Activated CD4-positive, CD25-positive, alpha-beta regulatory T cell treated with anti-CD3 and anti-CD28 coated beads, Interleukin-2, amount 50 U/mL, for 72 hours (primary cell): ENCODE measurements at places on chromosomes 13 and 19.
A peak's percentile ranks its signal among the peaks of the same experiment; 100 is the strongest.

DNA sequence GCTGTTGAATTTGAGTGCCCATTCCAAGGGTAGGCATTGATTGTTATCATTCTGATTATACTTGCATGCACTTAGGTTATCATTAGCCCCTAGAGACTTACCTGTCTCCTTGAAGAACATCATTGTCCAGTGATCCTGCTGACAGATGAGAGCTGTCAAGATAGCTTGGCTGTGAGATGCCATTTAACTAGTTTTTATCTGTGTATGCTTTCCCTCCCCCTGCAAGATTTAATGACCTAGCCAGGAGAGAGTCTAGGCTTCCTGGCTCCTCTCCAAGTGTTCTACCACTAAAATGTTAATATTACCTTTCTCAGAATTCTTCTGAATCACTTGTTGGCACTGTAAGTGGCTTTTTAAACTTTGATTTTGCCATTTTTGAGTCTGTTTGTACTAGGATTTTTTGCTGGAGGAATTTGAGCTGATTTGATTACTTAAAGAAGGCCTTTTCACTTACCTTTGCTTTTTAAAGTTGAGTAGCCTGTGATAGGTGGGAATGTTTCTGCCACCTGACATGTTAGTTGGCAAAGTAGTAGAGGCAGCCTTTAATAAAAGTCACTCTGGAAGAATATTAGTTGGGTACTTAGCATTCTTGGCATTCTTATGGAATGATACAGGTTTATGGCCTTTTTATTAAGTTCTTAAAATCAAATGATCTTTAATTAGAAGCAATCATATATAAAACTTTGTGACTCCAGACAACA, 41.1 kb downstream of the ARHGAP35 start:
- DNase-seq: no peak

GRCh38 chr19:18494267-18494607, 27.6 kb downstream of the ELL start:
- DNase-seq: no peak

GRCh38 chr13:19382111-19382510, 179.2 kb downstream of the TPTE2 start:
- no peak for DNase-seq

GRCh38 chr13:97268772-97269171, 46.6 kb downstream of the MBNL2 start:
- DNase-seq: no peak

- DNase-seq: no peak
These were observed 115.0 kb upstream of the CLDN10 start for GRCh38 chr13:95437561-95437960.

- DNase-seq: no peak
These were observed 282.9 kb downstream of the TSHZ3 start for GRCh38 chr19:31066385-31066784.

DNA sequence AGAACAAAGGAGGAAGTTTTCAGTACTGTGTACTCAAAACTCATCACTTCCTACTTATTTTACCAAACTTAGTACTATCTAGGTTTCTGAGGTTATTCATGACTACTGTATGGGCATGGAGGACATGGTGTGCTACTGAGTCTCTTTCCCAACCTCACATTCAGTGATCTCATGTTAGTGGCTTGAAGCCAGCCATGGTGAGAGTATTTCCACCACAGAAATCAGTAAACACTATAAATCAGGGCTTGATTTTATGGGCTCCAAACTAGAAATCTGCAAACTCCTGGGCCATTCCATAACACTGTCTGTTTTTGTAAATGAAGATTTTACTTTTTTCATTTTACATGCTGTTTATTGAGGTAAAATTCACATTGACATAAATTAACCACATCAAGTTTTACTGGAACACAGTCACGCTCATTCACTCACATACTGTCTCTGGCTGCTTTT, 19.7 kb downstream of the MED26 start:
- DNase-seq: no peak

DNA sequence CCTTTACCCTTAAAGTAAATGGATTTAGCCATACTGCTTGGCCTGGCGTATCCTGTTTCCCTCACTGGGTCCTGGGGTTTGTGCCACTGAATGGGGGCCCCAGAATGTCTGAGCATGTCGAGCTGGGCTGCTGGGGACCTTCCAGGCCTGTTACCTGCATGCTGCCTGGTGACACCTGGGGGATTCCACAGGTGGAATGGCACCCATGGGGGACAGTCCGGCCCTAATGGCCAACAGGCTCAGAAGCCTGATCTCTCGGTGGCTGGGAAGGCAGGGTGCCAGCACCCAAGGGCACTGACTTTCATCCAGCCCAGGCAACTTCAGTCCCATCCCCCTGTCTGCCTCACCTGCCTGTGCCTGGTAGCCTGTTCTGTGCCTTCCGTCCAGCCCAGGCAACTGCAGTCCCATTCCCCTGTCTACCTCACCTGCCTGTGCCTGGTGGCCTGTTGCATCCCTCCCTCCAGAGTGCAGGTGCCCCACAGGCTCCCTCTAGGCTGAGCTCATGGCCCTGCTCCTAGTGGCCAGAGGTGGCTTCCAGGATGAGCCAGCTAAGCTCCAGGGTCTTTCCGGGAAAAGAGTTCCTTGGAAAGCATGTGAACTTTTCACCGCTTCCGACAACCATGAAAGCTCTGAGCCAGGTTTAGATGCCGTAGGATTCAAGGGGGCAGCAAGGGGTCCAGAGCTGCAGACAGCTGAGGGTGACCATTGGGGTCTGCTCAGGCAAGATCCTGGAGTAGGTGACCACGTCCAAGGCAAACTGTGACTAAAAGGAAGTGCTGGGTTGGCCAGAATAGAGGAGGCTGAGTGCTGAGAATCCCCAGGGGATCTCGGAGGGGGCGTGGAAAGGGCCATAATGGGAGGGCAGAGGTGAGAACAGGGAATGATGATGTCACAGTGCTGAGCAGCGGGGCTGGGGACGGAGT, 30.3 kb upstream of the ZNF492 start:
- no peak for DNase-seq

DNA sequence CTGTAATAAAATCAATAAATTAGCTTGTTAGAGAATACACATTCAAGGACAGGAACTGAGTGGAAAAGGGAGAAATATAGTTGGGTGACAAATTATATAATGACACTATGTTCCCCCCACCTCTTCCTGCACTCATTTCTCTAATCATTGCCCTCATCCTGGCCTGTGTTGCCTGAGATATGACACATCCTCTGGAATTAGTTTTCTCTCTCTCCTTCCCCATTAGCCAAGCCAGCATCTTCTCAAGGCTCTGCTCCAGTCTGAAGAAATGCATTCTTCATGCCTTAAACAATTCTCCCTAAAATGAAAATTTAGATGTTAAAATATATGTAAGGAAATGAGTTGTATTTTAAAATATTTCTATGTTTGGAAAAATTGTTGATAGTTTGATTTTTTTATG, 280.3 kb downstream of the POU4F1 start:
- DNase-seq: no peak

- no peak for DNase-seq
These were observed 12.9 kb downstream of the STARD13 start for GRCh38 chr13:33272531-33273124.

- DNase-seq: no peak
These were observed 30.8 kb downstream of the DNAJC3 start for GRCh38 chr13:95707442-95708390.

- DNase-seq: no peak
These were observed 234.6 kb downstream of the SLITRK6 start for GRCh38 chr13:85564598-85564997.

GRCh38 chr19:33187183-33187540, 7.0 kb upstream of the LRP3 start:
- DNase-seq: no peak

GRCh38 chr13:109345433-109345941, 440.9 kb downstream of the IRS2 start:
- no peak for DNase-seq

DNA sequence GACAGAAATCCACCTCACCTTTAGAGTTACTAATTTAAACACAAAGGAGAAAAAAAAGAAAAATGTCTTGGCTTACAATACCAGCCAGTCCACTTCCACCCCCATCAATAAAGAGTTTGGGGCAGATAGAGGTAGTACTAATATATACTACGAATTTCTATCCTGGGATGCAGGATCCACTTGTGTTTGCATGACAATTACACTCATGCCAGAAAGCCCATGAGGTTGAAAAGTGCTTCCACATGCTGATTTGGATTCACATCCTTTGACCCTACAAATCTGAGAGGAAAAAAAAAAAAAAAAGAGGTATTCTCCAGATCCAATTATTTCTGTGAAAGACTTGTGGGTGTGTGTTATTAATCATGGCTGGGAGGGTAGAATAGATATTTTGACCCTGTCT, 335.2 kb downstream of the SLITRK1 start:
- no peak for DNase-seq

GRCh38 chr13:60617991-60618733, 221.1 kb downstream of the TDRD3 start:
- no peak for DNase-seq

DNA sequence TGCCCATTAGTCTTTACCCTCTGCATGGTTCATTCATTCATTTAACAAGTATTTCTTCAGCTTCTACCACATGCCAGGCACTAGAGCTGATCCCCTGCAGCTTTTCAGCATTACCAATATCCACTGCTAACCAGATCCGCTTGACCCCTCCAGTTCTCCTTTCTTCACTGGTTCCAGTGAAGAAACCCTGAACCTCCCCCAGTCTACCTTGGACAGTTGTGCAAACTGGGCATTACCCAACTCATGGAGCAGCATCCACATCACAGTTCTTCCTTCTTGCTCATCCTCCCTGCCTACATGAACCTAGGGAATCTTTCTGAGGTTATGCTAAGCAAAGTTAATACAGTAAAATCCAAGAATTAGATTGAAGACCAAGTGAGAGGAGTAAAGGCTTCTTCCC, 78.7 kb upstream of the SERP2 start:
- no peak for DNase-seq

- DNase-seq: no peak
These were observed 33.9 kb downstream of the PEG3 start for GRCh38 chr19:56806639-56807038.

GRCh38 chr19:54211235-54211634, 10.6 kb downstream of the RPS9 start:
- no peak for DNase-seq

DNA sequence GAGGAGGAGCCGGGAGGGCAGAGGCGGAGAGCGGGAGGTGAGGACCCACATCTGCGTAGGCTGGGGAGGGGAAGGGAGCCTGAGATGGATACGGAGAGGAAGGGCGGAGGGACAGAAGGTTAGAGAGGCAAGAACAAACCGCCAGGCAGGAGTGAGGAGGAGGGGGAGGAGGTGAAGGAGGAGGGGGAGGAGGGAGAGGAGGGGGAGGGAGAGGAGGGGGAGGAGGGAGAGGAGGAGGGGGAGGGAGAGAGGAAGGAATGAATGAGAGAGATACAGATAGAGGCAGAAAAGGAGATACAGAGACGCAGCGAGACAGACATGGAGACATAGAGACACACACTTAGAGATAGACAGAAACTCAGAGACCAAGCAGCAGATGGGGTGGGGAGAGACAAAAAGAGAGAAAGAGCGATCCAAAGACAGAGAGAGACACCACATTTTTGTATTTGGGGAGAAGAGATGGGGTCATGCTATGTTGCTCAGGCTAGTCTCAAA, 782 bp upstream of the CA11 start:
- DNase-seq: no peak

DNA sequence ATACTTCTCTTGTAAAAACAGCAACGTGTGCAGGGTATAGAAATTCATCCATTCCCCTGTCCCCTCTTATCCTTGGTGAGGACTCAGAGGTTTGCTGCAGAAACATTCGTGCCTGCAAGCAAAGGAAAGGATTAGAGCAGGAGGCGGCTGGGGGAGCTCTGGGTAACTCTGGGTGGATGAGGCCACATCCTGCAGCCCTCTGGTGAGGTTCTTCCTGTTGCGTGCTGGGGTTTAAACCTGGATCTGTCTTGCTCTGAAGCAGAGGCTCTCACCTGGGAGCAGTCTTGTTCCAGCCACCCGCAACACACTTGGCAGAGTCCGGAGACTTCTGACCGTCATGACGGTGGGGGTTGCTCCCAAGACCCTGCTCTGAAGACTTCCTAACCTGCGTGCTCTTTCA, 69.2 kb downstream of the ATP11A start:
- DNase-seq: no peak

DNA sequence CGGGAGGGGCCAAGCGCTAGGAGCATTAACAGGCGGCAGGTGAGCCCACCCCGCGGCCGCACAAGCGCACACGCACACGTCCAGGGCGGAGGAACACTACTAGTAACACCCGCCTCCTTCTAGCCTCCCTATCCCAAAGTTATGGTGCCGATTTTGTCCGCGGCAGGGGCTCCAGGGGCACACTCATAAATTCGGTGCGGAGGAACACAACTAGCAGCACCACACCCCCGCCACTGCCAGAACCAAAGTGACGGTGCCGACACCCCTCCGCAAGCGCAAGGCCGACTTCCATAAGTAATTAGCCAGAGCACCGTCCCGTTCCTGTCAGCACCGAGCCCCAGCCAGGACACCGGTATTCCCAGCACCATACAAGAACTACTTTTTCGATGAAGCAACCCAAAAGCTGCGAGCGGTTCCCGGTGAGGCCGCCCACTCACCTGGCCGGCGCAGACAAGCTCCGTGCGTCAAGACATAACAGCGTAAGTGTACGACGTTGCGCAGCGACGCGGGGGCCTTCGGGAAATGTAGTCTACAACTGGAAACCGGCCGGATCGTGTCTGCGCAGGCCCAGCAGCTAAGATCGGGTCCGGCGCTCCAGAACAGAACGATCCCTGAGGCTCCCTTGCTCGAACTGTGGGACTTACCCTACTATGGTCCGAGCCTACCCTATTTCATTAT, at the start of the genes ZNF540 and ZNF571:
Gene ZNF540, plus strand, starts transcription at position 573 of the 678 bp plus-strand sequence. CDS start 3,572 bp downstream, outside the sequence.
Gene ZNF571, minus strand, starts transcription at position 489 of the 678 bp plus-strand sequence. CDS start 8,116 bp downstream, outside the sequence.
- DNase-seq: peak; percentile 86

DNA sequence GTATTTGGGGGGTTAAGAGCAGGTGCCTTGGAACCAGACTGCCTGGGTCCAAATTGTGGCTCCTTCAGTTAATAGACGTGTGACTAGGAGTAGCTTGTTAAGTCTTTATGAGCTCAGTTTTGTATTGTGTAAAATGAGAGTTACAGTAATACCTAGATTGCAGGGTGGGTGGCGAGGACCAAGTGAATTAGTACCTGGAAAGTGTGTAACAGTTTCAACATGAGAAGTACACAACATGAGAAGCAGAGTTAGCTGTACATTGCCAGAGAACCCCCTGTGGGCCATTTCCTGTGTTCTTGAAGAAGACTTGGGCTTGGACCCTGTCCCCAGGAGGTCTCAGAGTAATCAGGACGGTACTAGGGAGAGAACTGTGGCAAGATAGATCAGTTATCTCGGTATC, 36.8 kb downstream of the PPP2R1A start:
- no peak for DNase-seq

- no peak for DNase-seq
These were observed 2.3 kb downstream of the ARHGAP35 start for GRCh38 chr19:46862974-46863632.

DNA sequence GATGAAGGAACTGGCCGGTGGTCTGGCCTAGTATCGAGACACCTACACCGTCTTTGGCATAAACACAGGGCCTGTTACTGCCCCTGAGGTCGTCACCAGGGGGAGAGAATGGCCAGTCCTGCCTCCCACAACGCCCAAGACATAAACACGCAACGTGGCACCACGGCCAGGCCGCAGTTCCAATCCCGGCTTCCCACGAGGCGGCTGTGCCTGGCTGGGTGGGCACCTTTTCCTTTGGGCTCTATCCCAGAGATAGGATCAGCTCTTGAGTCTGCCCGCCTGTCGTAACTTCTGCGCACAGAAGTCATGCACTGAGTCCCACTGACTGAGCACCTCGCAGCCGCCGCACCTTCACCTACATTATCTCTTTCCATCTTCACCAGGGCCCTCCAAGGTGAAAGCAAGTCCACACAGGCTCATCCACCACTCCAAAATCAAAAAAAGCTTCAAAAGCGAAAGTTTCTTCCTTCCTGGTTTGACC, 1.1 kb downstream of the MIER2 start:
- DNase-seq: no peak
